ENCODE measurements at places on chromosomes 6 and 20.

GRCh38 chr20:60694763-60695162 is 557.3 kb upstream of the CDH4 start:
- no peak for DNase-seq

- no peak for DNase-seq
Observed at GRCh38 chr6:124738482-124738881, 223.8 kb upstream of the RNF217 start.

- no peak for DNase-seq
Observed at GRCh38 chr6:107540465-107540857, 50.5 kb downstream of the SOBP start.

DNA sequence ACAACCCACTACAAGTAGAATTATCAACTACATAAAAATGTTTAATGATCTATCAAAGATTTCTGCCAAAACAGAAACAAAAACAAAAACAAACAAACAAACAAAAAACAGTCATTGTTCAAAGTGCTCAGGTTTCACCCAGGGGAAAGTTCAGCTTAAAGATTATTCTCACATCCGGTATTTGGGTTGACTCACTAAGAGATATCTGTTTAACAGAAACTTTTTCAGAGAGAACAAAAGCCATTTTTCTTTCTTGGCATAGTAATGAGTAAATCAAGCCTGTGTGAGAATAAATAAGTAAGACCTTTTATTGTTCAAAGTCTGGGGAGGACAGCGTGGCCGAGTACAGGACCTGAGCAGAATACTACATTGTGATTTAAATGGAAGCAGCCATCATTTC is 143.6 kb downstream of the RCAN2 start:
- DNase-seq, result no peak

DNA sequence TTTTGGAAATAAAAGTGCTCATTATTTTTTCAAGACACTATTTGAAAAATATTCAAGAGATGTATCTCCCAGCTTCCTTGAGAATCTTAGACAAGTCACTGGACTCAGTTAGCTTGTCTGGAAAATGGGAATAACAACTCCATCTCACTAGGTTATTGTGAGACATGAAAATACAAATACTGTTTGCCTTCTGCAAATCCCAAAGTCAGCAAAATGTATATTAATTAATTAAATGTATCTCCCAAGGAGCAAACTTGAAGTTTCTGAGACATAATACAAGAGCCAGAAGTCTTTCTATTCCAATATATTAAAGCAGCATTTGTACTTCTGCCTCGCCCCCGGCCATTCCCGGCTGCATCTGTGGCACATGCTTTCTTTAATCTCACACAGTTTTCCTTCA is 54.6 kb upstream of the ID4 start:
- no peak for DNase-seq

DNA sequence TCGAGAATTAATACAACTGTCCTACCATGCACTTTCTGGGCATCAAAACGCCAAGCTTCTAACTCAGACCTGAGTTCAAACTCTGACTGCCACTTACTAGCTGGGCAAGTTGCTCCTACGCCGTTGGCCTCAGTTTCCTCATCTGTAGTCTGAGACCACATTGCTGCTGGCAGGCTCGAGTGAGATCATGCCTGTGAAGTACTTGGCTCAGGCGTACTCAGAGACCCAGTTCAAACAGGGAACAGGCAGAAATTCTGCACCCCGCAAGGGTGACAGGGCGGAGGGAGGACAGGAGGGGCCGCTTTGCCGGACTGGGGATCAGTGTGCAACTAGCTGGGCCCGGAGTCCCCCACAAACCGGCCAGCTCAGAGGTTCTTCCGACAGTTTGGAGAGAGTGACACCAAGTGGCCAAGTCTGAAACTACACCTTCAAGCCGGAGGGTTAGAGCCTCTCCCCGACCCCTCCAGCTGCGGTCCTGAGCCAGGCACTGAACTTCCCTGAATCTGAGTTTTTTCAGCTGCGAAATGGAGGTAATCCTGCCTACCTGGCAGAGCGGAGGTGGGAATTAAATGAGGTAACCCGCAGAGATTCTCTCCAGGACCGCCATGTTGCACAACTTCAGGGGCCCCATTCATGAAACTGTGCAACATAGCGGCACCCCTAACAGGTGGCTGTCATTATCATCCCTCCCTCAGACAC is 46.0 kb upstream of the PTPN1 start:
- DNase-seq, result peak; percentile 77

- DNase-seq, result no peak
Observed at GRCh38 chr20:32450484-32451061, 92.4 kb downstream of the ASXL1 start.

DNA sequence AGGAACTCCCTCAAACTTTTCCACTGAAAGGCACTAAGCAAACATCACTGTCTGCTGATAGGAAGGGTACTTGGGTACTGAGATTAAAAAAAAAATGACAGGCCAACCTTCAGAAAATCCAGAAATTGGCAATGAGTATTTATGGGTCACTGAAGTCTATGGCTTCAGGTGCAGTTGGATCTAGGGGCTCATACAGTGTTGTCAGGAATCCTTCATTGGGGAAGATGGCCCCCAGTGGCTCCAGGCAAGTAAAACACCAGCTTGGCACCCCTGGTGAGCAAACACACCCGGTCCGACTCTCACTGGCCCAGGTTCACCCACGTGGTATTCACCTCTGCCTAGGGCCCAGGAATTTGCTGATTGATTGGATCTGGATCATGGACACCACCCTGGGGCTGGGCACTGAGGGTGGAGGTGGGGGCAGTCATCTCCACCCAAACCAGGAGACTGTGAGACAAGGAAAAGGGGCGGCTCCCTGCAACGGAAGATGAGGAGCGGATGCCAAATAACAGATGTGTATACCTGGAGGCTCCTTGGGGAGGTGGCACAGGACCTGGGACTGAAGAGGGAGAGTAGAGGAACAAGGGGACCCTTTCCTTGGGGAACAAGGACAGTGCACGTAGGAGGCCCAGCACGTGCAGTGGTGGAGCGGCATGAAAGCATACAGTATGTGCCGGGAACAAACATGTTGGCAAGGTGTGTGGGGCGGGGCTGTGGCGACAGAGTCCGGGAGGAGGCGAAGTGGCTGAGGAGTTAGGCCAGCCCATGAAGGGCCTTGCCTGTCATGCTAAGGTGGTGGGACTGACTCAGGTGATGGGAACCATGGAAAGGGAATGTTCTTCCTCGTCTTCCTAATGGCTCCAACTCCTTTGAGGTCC is 4.7 kb downstream of the SLC2A10 start:
- DNase-seq, result no peak

DNA sequence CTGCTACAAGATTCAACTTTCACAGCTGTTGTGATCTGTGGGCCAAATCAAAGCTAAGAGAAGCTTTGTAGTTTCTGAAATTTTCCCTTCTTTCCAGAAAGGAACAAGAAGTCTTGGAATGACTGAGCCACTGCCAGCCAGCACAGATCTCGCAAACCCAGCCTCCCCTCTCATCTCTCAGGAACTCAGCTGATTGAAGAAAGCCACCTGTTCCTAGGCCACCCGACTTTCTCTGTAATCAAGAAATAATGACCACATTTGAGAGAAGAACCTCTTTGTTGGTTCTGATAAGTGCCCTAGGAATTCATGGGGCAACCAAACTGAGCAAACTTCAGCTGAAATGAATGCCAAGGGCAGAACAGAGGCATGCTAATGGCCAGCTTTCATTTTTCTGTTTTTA is 61.7 kb downstream of the HDGFL1 start:
- DNase-seq, result no peak

- DNase-seq, result no peak
Observed at GRCh38 chr6:36301781-36302180, 31.9 kb downstream of the PNPLA1 start.

All from GM23338 (cell line).